Stimulated activated CD4-positive, alpha-beta T cell treated with anti-CD3 and anti-CD28 coated beads, Interleukin-1b, Interleukin-23, amount 100 ng/mL, for 4 hours (primary cell): ENCODE measurements at places on chromosomes 6 and 20.

GRCh38 chr6:5204376-5204775 lies 56.4 kb downstream of the LYRM4 start:
- DNase-seq = no peak

- no peak for DNase-seq
These were observed 11.3 kb upstream of the ADRM1 start for GRCh38 chr20:62291251-62292066.

DNA sequence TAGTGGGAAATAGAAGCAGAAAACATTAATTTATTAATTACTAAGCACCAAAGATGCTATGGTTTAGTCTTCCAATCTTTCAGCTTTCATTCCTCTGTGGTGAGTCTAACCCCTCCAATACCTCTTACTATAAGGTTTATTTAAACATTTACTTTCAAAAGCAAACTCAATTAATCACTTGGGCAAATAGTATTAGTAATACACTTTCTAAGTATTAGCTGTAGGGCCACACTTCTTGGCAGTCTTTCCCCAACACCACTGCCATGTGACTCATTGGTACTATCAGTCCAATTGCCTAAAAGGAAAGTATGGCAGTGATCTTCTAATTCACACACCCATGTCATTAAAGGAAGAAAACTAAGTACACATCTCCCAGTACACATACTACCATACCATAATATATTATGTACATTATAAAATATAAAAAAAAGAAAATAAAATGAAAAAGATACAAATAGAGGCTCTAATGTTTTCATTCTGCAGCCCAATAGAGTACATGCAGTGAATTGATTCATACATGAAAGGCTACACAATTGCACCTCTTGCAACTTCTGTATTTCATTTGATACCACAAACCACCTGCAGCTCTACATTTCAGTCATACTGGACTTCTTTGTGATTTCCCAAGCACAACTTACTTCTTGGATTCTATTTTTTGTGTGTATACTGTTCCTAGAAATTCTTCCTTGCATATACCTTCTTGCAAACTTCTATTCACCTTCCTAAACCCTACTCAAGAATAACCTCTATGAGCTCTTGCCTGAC lies 218.6 kb downstream of the PKHD1 start:
- DNase-seq = no peak

- no peak for DNase-seq
These were observed 955.6 kb downstream of the TBC1D32 start for GRCh38 chr6:120378582-120379220.

- no peak for DNase-seq
These were observed 65.2 kb upstream of the LOC128125822 start for GRCh38 chr6:63507096-63507495.

- no peak for DNase-seq
These were observed 20.7 kb downstream of the FILIP1 start for GRCh38 chr6:75472885-75473284.

DNA sequence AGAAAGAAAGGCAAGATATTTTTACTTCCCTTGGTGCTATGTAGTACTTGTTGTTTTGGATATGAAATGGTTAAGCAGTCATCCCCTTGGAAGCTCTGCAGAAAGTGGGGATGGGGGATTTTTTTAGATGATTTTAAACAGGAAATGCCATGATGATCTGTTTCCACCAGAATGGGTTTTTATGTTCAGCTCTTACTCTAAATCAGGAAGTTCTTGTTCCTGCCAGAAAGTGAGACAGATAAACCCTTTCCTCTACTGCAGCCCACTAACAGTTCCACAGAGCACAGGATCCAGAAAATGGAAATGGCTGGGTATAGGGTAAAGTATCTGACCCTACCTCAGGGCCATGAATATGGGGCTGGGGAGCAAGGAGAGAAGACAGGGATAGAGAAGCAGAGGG lies 32.1 kb upstream of the PPP1R3G start:
- DNase-seq = no peak

- DNase-seq = no peak
These were observed 1.6 kb downstream of the VGLL2 start for GRCh38 chr6:117267054-117267347.

GRCh38 chr6:46440141-46440540 lies 51.1 kb downstream of the RCAN2 start:
- DNase-seq = no peak

- no peak for DNase-seq
These were observed 28.7 kb downstream of the SAYSD1 start for GRCh38 chr6:39086294-39086693.

GRCh38 chr6:116369964-116370759 lies 585 bp upstream of the DSE start:
- DNase-seq = no peak

DNA sequence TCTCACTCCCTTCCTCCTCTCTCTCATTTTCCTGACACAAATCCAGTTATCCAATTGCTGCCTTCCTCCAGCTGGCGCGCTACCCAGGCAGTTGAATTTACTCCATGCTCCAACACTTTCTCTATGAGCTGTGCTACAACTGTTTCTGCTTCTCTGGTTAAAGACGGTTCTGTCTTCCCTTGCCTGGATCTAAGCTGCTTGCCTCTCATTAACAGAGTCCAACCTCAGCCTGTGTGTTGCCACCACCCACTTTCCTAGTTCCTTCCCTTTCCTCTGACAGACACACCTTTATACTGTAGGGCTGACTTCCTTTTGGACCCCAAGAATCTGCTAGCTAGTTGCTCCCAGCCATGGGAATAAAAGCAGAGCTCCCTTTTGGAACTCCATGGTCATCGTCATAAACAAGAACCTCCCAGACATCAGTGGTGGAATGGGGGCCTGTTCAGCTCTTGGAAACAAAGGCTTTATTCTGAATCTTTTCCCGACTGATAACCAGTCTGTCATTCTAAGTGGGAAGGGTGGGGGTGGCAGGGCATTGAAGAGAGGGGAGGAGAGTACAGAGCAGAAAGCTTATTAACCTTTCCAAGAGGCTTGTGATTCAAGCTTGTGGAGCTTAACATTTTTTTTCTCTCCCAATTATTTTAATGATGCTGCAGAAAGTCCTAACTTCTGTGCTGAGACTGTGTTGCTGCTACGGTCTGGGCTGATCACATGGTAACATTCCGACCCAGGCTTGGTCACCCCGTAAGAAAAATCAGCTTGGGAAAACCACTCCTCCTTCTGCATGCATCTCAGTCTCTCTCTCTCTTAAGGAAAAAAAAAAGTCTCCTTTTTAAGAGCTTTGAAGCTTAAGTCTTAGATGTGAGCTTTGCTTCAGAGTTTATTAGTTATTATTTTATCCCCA lies 31.3 kb upstream of the BMP2 start:
- DNase-seq = no peak

DNA sequence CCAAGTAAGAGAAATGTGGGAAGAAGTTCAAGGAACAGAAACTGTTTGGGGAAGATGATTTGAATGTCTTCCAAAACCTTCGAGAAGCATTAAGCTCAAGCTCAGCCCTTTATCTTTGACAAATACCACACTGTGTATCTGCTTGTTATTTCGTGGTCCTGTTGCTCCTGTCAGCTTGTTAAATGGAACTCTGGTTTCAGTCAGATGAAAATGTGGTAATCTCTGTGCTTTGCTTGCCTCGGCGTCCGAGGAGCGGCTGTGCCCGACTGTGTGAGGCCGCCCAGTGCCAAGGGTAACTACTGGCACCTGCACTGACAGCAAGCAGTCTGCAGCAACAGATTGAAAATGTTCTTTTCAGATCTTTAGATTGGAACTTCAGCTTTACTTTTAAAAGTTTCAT lies 577.9 kb upstream of the FLRT3 start:
- no peak for DNase-seq

GRCh38 chr6:37675606-37676005 lies 22.1 kb downstream of the MDGA1 start:
- DNase-seq = no peak

- no peak for DNase-seq
These were observed 85.2 kb upstream of the ANKEF1 start for GRCh38 chr20:9949563-9949962.

DNA sequence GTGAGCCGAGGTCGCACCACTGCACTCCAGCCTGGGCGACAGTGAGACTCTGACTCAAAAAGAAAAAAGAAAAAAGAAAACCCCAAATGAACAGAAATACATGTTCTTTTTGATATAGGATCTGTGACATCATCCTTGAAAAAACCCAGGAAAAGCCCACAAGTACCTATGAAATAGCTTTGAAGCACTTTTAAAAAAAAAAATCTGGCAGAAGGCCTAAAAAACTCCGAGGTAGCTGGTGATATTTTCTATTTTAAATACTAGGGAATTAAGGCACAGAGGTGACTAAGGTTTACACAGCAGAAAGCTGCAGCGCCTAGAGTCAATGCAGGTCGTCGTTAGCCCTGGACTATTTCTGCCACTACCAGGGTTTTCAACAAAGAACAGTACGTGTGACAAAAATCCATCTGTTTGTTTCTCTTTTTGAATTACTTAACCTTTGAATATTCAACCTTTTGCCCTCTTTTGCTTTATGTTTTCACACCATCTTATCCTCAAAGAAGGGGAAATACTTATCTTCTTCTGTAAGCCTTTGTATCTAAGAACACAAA lies 39.4 kb upstream of the EEF1A1 start:
- no peak for DNase-seq

DNA sequence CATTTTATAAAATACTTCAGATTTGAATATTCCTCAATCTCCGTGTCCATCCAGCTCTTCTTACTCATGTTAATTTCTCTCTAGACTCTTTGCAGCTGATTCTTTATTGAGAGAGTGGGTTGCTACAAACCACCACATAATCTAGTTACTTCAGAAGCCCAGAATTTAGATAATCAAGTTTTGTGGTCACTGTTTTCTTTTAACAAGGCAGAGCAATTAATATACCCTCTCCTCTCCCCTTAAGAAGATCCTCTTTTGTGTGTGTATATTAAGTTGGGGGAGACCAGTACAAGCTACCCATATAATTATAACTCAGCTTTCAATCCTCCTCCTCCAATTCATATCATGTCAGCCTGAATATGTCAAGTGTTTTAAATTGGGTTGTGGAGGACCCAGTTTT lies 95.1 kb downstream of the IRAK1BP1 start:
- DNase-seq = no peak

DNA sequence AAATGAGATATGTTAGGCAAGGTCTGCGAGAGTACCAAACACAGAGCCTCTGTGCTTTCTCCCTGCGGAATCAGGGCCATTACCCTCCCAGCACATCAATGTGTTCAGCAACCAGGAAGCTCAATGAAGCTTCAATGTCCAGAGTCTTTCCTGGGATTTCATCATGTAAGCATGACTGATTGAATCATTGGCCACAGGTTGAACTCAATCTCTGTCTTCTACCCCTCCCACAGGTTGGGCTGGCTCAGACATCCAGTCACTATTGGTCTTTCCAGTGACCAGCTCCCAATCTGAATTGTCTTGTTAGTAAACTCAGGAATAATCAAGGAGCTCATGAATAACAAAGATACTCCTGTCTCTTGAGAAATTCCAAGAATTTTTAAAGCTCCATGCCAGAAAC lies 2.7 kb upstream of the DTD1 start:
- no peak for DNase-seq

DNA sequence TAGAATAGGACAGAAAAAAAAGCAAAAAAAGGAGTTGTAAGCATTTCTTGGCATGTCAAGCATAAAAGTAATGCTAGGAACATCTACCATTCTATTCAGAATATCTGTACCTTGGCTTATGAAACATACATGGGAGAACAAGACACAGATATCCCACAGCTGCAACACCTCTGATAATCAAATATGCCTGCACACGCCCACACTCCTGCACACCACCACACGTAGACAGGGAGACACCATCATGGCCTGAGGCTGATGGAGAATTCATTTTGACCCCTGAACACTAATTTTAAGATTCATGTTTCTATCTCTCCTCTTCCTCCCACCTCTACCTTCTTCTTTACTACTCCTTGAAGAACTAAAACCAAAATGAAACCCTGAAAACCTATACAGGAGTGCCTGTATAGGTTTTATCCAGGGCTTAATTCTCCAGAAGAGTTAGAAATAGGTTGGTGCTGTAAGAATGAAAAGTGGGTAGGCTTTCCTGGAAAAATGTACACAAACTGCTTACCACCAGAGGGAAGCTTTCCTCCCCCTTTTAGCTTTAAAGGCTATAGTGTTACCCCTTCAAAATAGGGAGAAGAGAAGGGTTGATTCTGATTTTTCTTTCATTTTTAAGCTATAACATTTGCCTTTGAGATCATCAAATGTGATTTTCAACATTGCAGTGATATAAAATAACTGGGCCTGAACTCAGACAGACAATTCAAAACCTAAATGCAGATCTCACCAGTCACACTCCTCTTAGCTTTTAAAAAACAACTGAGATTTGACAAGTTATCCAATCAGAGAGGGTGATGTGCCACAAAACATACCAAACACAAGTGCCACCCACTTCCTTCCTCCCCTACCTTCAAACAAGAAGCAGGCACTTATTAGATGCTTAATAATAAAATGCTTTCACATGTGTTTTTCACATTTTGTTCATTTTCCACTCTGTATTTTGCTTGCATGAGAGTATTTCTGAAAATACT lies 57.9 kb downstream of the ELOVL5 start:
- DNase-seq = no peak

DNA sequence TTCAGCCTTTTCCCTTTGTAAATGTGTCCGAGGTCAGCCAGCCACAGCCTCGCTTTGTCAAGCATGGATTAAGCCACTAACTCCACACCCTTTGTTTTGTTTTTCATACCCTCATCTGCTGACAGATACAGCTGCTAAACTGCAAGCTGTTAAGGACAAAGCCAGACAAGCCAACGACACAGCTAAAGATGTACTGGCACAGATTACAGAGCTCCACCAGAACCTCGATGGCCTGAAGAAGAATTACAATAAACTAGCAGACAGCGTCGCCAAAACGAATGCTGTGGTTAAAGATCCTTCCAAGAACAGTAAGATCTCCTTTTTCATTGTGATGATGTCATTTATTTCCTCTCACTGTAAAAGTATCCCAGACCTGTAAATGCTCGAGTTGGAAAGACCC lies 269.3 kb downstream of the ARHGAP18 start:
- no peak for DNase-seq

DNA sequence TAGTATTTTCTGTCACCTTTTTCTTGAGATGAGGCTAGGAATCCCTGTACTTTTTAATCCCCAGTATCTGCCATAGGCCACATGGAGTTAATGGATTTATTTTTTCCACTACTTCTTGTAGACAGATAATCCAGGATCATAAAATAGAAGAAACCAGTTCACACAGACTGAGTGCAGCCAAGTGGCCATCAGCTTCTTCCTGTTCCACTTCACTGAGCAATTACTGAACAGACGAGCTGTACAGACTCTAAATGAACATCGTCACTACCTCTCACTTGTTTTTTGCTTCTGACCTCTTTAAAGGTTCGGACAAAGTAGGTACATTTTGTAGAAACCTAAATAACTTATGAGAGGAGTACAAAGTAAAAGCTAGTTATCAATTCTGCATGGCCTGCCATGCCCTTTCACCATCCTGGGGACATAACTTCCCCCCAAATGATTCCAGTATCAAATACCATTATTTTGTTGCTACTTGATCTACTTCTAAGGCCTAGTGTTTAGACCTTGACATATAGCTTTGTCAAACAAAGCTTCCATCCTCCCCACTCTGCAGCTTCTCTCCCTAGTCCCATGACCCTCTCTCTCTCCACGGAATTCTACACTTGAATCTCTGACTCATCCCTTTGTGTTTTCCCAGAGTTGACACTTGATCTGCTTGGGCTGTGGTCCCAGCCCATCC lies 34.4 kb upstream of the ARHGAP18 start:
- DNase-seq = no peak

GRCh38 chr6:88004707-88005106 lies 42.9 kb upstream of the SPACA1 start:
- no peak for DNase-seq
